ENCODE measurements at places on chromosomes 3 and 15.

GRCh38 chr3:133130168-133130567 lies 92.0 kb downstream of the TMEM108 start:
- DNase-seq, result no peak

GRCh38 chr3:127735767-127736693 lies 63.3 kb downstream of the ABTB1 start:
- no peak for DNase-seq

- no peak for DNase-seq
Measured at GRCh38 chr3:125045965-125046364, 9.8 kb downstream of the HEG1 start.

GRCh38 chr3:57077630-57078343 lies 17.3 kb downstream of the SPATA12 start:
- DNase-seq, result no peak

DNA sequence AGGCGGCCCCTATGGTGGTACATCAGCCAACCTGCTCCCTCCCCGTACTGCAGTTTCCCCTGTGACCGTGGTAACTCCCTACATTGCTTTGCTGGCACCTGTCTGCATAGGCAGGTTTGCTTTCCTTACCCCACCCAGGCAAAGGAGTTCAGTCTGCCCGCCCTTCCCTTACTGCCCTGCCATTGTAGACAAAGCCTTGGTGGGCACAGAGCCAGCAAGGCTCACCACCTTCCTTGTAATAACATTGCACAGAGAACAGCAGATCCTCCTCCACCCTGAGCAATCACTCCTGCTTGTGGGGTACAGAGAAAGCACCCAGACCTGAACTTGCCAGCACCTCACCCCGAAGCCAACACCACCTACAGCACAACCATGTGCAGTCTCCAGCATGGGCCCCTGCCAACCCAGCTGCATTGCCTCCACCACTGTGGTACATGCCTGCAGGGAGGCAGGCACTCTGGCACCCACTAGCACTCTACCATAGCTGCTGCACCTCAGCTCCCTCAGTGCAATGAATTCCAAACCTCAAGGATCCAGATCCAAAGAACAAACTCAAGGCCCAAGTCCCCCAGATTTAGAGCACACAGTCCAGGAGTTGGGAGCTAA lies 192.7 kb upstream of the KCNMB2 start:
- DNase-seq, result no peak

DNA sequence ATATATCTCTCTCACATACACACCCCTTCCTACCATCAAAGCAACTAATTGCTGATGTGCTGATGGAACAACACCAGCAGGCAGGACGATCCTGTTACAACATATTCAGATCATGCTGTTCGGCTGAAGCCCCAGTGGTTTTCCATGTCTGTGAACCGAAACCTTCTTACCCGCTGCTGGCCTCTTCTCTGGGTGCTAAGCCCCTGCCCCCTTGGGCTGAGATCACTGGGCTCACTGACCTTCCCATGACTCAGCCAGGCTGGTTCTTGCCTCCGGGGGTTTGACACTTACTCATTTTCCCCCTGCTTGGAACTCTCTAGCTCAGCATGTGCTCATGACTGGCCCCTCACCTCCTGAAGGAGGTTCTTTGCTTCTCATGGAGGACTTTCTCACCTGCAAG lies 122.0 kb upstream of the RGMA start:
- DNase-seq, result no peak

GRCh38 chr3:65615329-65615728 lies 423.4 kb downstream of the MAGI1 start:
- DNase-seq, result no peak

GRCh38 chr3:71451060-71451459 lies 132.5 kb downstream of the FOXP1 start:
- no peak for DNase-seq

GRCh38 chr15:66692808-66693596 lies 9.0 kb upstream of the SMAD6 start:
- no peak for DNase-seq

DNA sequence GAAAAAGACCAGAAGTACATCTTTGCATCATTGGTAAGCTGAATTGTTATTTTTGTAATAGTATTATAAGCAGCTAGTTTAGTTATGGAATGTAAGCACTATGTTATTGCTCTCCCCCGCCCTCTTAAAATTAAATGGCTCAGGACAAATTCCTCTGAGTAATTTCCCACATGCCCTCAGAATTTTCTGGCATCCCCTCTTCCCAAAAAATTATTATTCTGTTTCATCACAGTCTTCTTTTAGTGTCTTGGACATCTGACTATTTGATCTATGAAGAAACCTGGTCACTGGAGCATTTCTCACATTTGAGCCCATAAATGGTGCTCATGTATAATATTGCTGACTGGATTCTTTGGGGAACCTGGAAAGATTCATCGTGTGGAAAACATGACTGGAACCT lies 68.3 kb downstream of the KLHL25 start:
- no peak for DNase-seq

DNA sequence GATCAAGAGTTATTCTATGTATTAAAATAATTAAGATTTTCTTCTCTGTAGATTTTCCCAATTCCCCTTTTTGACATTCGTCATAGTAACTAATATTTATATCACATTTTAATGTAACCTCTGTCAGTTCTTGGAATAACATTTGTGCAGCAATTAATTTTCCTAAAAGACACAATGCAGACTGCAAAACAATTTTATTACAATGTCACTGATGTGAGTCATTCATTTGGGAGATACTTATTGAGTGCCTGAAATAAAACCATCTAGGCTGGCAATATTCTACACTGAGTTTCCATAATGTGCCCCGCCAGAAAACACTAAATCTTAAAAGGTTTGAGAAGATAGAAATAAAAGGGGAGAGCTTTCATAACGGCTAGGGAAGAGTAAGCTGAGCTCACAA lies 6.7 kb upstream of the USP13 start:
- DNase-seq, result no peak

- no peak for DNase-seq
Measured at GRCh38 chr3:197490098-197491058, 65.4 kb downstream of the BDH1 start.

- DNase-seq, result no peak
Measured at GRCh38 chr3:43289401-43289800, 3.1 kb downstream of the SNRK start.

- DNase-seq, result no peak
Measured at GRCh38 chr3:142981108-142981507, 17.6 kb upstream of the PAQR9 start.

DNA sequence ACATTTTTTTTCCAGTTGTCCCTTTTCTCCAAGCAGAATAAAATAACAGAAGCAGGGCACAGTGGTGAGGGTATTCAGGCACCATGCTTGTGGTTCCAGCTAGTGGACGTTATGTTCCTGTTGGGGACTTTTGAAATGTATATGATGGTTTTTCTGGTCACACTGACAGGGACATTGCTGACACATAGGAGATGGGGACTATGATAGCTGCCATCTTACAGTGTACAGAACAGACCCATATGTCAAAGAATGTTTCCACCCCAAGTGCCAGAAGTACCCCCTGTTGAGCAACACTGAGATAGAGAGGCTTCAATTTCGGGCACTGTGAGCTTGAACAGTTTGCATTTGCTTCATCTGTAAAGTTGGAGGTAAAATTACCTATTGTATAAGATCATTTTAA lies 38.6 kb downstream of the MCTP2 start:
- no peak for DNase-seq

GRCh38 chr15:51322621-51323296 lies 15.6 kb downstream of the CYP19A1 start:
- DNase-seq, result no peak

DNA sequence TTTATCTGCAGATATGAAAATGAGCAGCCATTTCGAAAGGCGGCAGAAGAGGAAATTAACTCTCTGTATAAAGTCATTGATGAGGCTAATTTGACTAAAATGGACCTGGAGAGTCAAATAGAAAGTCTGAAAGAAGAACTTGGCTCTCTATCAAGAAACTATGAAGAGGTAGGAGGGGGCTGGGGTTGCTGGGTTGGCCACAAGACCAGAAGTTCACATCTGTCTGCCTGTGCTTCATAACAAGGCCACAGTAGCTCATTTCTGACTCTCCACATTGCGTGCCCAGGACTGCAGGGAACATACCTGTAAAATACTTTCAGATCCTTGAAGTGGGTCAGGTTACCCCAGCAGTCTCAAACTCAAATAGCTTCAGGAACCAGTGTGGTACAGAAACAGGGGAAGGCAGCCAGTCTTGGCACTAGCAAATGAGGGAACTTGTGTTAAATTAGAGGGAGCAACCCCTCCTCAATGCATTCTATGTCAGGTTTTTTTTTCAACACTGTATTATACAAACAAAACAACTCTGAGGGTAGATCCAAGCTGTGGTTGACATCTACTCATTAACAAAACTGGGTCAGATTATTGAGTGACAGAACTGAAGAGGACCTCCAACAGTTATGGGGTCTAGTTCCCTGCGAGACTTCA lies 48.7 kb downstream of the BFSP2 start:
- no peak for DNase-seq

- no peak for DNase-seq
Measured at GRCh38 chr15:34214135-34214534, 4.2 kb upstream of the KATNBL1 start.

DNA sequence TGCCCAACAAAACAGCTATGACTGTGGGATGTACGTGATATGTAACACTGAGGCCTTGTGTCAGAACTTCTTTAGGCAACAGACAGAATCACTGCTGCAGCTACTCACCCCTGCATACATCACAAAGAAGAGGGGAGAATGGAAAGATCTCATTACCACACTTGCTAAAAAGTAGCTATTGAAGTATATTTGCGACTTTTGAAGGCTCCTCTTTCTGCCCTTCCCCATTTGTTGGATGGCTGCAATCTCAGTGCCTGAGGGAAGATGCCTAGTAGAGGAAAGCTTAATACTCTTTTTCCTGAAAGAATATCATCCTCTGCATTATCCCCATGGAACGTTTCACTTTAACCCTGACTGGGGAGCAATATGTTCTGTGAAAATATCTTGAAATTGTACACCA lies 21.9 kb downstream of the SENP8 start:
- no peak for DNase-seq

- no peak for DNase-seq
Measured at GRCh38 chr3:133478624-133479023, 78.8 kb downstream of the BFSP2 start.

DNA sequence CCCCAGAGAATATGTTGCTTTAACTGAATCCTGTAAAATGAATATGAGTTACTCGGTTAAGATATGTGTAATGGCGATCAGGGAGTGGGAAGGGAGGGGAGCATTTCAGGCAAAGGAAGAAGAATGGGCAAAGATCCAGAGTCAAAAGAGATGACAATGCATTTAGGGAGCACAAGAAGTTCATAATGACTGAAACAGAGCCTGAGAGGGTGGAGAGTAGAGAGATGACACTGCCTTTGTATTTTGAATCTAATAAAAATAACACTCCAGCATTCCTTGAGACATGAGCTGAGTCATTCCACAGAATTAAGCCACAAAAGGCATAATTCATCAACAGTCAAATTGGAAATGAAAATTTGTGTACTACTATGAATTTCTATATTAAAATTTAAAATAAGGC lies 105.3 kb upstream of the PEX5L start:
- no peak for DNase-seq

- DNase-seq, result no peak
Measured at GRCh38 chr15:33009026-33009425, 185.5 kb downstream of the FMN1 start.
